ENCODE measurements at places on chromosomes 1 and 21. TPM values are rescaled to one million over a fixed set of nuclear protein-coding genes. Genes with fewer than 3 reads are reported as not detected.
A peak's percentile ranks its signal among the peaks of the same experiment; 100 is the strongest.

Gene DCDC2B
- total RNA-seq, result 0.22 TPM

DNA sequence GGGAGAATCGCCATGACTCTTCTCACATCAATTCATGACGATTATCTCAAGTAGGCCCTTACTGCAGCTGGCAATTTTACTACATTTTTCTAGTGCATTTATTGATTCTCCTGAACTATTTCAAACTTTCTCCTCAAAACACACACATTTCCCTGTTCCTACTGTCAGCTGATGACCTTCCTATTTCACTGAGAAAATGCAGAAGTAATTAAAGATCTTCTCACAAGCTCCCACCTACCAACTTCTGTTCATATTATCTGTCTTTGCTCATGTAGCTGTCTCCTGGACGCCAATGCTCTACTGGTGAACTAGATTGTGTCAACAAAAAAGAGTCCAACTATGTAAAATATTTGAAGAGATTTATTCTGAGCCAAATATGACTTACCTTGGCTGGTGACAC lies 36.4 kb upstream of the FASLG start:
- no peak for DNase-seq

Gene ITLN1
- total RNA-seq, result not detected

GRCh38 chr1:57632401-57632800 lies 208.5 kb upstream of the DAB1 start:
- DNase-seq, result no peak

DNA sequence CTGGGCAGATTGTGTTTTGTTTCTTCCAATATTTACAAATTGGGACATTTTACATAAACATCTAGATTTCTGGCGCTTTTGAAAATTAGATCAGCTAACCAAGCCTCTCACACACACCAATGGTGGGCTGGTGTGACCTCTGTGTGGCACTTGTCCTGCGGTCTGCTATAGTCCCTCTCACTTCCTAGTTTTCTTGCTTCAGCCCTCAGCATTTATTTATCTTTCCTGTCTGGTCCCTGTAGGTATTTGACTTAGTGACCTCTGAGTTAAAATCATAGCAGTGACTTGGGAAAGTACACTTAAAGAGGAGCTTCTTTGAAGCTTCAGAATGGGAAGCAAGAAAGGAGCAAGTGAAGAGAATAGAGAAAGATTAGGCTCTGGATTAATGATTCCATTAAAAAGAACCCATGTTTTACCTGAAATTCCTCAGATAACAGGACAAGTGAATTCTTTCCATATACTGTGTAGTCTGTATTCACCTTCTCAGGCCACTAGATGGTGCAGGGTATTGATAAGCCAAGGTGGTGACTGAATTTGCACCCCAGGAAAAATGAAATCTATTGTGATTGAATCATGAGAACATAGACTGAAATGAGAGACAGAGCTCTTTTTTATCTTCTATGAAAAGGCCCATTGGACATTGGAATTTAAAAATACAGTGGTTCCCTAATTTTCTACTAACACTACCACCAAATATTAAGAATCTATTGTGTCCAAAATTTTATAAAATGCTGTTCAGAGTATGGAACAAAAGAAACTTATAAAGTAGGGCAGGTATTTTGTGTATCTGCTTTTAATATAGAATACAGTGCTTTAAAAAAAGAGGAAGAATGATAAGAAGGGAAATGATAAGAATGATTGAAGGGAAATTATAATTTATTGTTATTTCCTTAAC lies 7.1 kb upstream of the DIPK1A start:
- DNase-seq, result peak; percentile 43

Gene REN
- not detected for total RNA-seq

DNA sequence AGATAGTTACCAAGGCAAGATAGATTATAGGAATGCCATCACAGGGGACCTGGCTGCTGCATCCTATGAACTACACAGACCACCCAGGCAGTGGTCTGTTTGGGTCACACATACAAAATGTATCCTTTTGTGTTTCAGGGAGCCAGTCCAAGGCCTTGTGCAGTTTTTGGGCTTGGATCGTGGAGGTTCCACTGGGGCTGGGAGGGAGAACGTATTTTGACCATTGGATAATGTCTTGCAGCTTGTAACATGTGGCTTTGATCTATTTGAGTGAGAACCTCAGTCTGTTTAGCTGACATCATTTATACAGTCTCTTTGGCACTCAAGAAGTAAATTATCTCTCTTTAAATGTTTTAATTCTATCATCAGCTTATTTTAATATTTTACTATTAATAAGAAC lies 147.3 kb downstream of the DUSP10 start:
- no peak for DNase-seq

- DNase-seq, result no peak
These were observed 73.3 kb downstream of the LEPR start for GRCh38 chr1:65493802-65494201.

Gene DDR2
- 0.21 TPM for total RNA-seq

DNA sequence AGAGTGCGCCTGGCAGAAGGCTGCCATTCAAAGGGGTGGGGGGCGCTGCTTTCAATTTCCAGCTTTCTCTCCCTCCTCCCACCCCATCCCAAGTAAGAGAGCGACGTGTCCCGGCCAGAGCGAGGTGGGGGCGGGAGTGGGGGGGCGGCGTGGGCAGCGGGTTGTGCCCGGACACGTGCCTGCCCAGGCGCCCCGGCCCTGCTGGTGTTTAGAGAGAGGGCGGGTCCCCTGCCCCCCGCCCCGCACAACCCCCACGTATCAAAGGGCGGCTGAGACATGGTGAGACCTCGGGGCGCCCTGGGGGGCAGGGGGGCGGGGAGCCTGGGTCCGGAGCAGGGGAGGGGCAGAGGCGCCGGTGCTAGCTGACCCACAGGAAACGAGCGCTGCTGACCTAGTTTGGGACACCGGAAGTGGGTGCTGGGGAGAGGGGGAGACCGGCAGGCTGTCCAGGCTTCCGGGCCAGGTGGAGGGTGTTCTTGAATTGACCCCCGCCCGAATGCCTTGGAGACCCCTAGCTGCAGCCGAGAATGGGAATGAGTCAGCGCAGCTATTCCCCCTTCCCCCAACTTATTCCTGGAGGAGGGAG lies 1.3 kb downstream of the ZBTB7B start:
- DNase-seq, result no peak

- DNase-seq, result no peak
These were observed 6.5 kb upstream of the GUCA2A start for GRCh38 chr1:42170779-42171621.

Gene KIF14
- total RNA-seq, result 0.05 TPM

DNA sequence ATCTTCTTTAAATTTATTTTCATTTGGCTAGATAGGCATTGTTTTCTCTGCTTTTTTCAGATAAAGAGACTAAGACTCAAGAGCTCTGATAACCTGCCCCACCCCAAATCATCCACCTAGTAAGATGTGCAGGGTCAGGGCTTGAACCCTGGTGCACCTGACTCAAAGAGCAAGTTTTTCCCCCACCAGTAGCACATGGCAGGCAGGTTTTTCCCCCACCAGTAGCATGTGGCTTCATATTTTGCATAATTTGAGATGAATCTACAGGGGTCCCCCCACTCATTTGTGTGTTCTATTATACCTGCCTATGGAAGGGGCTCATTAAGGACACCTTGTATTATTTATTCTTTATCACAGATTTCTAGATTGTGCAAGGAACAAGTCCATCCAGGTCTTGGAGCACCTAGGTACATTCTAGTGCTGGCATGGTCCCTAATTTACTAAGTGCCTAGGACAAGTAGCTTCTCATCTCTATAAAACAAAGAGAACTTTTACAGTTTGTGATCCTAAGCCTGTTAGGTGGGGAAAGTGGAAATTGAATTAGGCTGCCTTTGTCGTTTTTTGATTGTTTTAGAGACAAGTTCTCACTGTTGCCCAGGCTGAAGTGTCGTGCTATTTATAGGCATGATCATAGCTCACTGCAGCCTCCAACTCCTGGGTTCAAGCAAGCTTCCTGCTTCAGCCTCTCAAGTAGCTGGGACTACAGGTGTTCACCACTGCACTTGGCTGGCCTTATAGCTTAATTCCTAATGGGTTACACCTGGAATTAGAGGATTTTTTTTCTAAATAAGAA lies 13.2 kb upstream of the CTSE start:
- DNase-seq, result no peak

DNA sequence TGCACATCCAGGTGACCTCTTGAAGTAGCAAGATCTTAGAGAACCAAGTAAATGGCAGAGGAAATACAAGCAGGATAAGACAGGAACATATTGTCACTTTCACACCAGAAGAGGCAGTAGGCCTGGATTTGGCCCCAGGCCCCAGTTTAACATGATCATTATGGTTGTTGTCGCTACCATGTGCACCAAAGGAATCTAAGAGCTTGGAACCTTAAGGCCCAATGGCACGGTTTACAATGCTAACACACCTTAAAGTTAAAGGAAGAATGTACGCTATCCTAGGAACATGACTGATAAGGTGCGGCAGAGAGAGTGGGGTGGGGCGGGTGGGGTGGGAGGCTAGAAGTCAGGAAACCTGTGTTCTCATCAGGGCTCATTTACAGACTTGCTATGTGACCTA lies 147.5 kb downstream of the ROR1 start:
- no peak for DNase-seq

Gene CYP4Z1
- not detected for total RNA-seq

Gene TFF2
- total RNA-seq, result not detected

GRCh38 chr21:42568376-42568775 lies 54.7 kb downstream of the SLC37A1 start:
- no peak for DNase-seq

Gene SHISAL2A
- total RNA-seq, result 83.4 TPM

Gene SPATA45
- total RNA-seq, result not detected

DNA sequence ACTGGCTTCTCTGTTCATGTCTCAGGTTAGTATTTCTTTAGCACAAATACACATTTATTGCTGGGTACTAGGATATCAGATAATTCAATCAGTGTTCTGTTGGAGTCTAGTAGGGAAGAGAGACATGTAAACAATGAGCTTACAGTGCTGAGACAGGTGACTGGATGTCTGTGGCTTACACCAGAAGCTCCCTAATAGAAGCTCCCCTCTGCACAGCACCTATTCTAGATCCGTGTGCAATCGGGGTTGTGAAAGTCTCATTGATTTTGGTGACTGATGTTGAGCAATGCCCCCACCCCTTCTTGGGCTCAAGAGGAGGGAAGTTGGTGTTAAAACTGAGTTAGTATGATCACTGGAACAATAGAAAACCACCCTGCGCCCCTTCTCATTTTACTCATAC lies 279.2 kb downstream of the RPS6KC1 start:
- no peak for DNase-seq

Gene ASTN1
- not detected for total RNA-seq

DNA sequence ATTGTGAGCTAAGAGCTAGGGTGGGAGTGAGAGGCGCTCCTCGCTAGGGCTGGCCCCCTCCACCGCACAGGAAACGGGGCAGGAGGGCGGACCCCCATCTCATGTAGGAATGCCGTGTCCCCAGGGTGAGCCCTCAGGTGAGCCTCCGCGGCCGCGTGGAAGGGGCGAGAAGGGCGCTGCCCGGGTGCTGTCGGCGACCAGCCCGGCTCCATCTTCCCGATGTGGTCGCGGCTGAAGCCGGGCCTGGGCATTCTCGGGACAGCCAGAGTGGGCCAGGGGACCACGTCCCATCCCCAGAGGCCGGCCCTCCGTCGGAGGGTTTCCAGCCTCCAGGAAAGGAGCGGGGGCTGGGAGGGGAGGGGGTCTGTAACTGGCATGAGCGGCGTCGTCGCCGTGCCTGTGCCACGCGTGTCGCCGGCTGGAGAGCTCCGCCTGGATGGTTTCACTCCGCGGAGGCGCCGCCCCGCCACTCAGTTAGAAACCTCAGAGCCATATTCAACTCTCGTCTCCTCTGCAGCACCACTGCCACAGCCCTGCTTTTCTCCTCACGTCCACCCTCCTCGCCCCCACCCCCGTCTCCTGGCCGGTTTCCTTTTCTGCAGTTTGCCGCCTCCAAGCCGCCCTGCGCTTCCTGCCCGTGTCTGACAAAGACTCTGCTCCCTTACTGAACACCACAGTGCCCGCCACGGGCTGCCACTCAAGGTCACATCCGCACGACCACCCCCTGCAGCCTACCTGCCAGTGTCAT lies at the start of gene TMEM269:
Gene TMEM269, plus strand, starts transcription at position 46 of the 748 bp plus-strand sequence. CDS start 4,903 bp downstream, outside the sequence.
- peak; percentile 35 for DNase-seq

Gene EMC1
- total RNA-seq, result 38.9 TPM

Gene TSPAN1
- total RNA-seq, result not detected

- no peak for DNase-seq
These were observed 258.3 kb upstream of the KAZN start for GRCh38 chr1:14340002-14340785.

Gene AMY1B
- total RNA-seq, result not detected

- no peak for DNase-seq
These were observed 1.4 kb upstream of the FNDC5 start for GRCh38 chr1:32872192-32872460.

GRCh38 chr1:161848676-161849075 lies 82.6 kb downstream of the ATF6 start:
- no peak for DNase-seq

DNA sequence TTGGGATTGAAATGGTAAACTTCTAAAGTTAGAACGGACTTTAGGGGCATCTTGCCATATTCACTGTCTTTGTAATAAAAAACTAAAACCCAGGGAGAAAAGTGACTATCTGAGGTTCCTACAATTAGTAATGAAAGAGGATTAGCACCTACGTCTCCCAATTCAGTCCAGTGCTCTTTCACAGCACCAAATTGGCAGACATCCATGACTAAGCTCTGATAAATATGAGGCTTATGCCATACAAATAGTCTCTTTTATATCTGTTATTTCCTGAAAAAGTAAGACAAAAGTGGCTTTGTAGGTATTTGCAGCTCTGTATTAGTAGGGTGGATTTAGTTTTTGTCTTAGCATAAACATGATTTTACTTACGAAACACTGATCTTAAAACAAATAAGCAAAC lies 315.0 kb upstream of the NRIP1 start:
- no peak for DNase-seq

Gene ZBTB8B
- total RNA-seq, result not detected

GRCh38 chr1:167196166-167196565 lies 24.5 kb upstream of the POU2F1 start:
- DNase-seq, result no peak

GRCh38 chr1:14519976-14520375 lies 78.5 kb upstream of the KAZN start:
- no peak for DNase-seq

DNA sequence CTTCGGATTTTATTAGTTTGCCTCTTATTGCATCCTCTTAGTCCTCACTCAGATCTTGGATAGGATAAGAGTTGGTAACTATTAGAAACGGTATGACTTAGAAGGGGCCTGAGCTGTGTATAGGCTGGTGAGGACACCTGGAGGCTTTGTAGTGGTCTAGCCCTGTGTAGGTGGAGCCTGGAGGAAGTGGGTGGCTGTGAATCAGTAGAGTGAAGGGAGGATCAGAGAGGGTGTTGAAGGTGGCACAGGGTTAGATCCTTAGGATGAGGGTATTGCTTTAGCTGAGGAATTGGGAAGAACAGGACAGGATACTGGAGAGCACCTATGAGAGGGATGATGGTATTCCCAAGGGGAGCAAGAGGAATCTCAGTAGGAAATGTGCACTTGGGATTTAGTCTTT lies 5.7 kb downstream of the VANGL1 start:
- DNase-seq, result no peak

GRCh38 chr1:156874572-156875340 lies 14.1 kb downstream of the NTRK1 start:
- DNase-seq, result no peak

- no peak for DNase-seq
These were observed 6.1 kb downstream of the ZNF124 start for GRCh38 chr1:247165674-247166073.

Gene NT5C1A
- total RNA-seq, result 0.88 TPM

Gene ACTN2
- not detected for total RNA-seq

- DNase-seq, result no peak
These were observed 8.0 kb downstream of the ELOA start for GRCh38 chr1:23751050-23751814.

All from naive thymus-derived CD8-positive, alpha-beta T cell (primary cell).